Dorsolateral prefrontal cortex (tissue), 122 donors: ENCODE measurements at places on chromosomes 5 and 9.

GRCh38 chr5:10825897-10826644 is 65.0 kb upstream of the DAP start:
- no peak for DNase-seq

DNA sequence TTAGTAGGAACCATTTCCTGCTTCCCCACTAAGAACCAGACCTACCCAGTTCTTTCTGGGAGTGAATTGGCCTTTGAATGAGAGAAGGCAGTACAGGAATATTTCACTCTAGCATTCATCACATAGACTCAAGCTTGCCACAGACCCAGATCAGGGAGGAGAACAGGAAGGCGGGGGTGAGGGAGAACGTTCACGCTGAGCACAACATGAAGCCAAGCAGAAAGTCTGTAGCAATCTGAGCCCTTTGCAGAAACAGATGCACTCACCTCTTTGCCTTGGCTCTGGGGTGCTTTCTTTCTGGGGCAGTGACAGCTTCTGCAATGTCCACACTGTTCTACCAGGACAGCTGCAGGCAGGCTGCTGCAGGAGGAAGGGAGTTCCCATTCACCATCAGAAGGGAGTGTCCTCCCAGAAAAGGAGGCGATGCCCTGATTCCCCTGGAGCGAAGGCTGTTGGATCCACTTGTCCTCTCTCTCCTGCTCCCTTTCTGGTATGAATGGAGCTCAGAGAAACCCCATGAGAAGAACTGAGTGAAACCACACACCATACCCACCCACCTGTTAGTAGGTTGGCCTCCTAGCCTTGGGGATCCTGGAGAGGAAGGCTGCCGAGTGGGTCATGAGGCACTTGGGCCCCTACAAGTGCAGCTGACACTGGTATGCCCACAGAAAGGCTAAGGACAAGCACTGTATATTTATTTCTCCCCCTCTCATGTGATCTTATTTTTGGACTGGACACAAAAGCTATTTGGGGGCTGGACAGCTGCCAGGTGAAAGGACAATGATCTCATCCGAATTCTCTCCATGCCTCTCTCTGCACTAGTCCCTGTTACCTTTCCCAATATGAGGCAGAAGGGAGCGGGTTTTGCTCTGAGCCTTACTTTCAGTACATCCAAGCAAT is 11.7 kb upstream of the FGF1 start:
- no peak for DNase-seq

GRCh38 chr5:179870403-179870903 is 11.8 kb upstream of the MRNIP start:
- DNase-seq, result peak; percentile 40

DNA sequence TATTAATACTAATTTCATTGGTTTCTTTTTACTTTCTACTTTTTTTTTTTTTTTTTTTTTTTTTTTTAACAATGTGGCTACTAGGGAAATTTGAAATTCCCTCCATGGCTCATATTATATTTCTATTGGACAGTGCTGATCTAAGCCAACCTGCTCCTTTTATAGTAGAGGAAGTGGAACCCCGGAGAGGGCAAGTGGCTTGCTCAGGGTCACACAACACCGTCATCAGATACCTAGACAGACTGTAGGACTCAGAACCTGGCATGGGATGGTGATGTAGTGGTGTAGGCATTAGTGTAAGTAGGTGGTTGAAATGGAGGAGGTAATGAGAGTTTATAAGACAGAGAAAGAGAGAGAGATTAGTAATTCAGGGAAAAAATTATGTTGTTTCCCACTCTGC is 10.8 kb downstream of the ZNF618 start:
- DNase-seq, result no peak

GRCh38 chr5:83917261-83917908 is 196.7 kb upstream of the HAPLN1 start:
- no peak for DNase-seq

GRCh38 chr9:136543280-136543679 is 2.6 kb downstream of the NOTCH1 start:
- no peak for DNase-seq

- DNase-seq, result no peak
Observed at GRCh38 chr9:71571186-71571585, 197.1 kb downstream of the CEMIP2 start.

DNA sequence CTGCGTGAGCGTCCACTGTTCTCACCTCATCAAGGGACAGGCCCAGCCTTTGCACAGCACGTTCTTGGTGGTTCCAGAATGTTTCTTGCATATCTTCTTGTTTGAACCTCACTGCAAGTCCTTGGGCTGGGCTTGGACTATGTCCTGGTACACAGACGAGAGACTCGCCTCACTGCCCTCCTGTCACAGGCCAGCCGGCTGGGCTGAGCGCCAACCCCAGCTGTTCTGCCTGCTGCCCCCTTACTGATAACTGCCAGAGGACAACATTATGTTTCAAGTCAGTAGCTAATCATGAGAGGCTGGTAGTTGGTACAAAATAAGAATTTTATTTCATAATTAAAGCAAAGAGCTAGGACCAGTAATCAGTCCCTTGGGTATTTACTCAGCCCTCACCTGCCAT is 52.8 kb upstream of the LRRTM2 start:
- peak; percentile 88 for DNase-seq

DNA sequence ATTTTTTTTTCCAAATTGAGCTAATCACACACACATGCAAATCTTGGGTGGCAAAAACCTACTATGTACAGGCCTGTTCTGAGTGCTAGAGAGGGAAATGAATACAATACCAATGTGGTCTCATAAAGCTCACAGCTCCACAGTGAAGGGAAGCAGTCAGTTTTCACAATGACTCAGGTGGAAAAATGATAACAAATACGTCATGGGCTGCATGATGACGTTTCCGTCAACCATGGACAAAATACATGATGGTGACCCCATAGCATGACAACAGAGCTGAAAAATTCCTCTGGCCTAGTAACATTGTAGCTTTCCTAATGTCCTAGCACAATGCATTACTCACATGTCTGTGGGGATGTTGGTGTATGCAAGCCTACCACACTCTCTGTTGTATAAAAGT is 252.5 kb downstream of the TRIM32 start:
- DNase-seq, result no peak

DNA sequence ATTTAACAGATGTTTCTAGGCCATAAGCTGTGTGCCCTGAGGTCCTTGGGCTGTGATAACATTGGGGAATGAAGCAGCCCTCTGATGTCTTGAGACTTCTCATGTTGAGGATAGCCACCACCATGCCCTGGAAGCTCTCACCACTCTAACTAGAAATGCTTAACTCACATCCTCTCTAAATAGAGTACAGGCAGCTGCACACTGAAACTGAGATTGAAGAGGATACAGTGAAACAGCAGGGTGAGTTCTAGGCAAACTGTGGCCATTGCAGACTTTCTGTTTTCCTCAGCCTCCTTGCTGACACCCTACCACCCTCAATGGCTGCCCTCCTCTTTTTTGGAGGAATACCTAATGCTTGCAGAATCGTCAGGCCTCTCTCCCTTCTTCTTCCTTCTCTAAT is 22.4 kb downstream of the UTP15 start:
- no peak for DNase-seq

- DNase-seq, result no peak
Observed at GRCh38 chr5:34570721-34571676, 85.1 kb upstream of the RAI14 start.

DNA sequence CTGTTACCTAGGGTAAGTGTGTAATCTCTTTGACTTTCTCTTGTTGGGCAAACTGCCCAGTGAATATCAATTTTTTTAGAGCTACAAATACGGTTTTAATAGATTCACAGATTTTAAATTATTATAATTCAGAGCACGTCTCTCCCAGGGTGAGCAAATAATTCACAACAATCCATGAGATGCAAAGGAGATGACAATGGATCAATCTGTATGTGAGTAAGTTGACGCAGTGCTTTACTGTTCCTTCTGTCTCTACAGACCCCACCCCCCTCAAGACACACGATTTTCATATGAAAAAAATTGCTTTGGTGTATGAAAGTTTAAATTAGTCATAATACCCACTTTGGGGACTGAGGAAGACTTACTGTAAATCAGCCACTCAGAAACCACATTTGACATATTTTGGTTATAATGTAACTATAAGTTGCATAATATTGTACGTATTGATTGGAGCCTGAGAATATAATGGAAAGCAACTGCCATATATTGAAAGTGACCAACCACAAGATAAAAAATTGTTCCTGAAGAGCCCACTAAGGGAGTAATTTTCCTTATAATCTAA is 201.7 kb downstream of the BNC2 start:
- no peak for DNase-seq

- no peak for DNase-seq
Observed at GRCh38 chr5:102830241-102830640, 75.1 kb downstream of the PAM start.

DNA sequence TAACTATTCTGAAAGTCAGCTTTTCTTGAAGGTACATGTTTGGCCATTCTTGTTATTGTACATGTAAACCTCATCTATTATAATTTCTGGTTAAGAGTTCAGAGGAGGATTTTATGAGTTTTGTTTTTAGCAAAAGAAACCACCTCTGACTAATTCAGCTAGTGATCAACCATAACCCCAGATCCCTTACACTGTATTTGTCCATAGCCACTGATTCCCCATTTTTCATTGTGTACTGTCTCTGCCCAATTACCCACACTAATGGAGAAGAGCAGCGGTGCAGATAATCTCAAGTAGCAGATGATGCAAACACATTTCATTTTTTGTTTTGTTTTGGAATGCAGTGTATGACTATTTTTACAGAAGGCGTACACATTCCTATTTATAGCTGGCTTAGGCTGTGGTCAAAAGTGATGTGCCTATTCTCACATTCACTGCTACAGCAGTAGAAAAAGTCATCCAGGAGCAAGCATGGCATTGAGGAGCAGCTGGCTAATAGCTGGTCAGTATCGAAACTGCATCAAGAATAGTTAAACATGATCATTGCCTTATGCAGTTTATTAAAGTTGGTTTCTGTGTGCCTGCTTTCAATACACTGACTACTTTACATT is 988.3 kb downstream of the DTWD2 start:
- no peak for DNase-seq

DNA sequence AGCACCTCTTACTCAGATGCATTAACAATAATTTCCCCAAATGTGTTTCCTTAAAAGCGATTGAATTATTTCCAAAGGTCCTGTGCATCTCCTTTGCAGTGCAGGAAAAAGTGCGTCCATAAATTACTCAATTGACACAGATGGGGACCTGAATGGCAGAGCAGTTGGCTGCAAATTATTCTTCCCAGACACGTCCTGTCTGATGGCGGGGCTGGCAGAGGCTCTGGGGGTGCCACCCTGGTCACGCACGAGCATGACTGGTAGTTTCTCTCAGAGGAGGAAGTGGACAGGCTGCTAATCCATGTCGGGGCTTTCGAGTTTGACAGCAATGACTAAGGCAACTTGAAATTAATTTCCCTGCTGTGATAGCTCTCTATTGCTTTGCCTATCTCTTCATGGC is 264.8 kb upstream of the BRINP1 start:
- DNase-seq, result no peak

DNA sequence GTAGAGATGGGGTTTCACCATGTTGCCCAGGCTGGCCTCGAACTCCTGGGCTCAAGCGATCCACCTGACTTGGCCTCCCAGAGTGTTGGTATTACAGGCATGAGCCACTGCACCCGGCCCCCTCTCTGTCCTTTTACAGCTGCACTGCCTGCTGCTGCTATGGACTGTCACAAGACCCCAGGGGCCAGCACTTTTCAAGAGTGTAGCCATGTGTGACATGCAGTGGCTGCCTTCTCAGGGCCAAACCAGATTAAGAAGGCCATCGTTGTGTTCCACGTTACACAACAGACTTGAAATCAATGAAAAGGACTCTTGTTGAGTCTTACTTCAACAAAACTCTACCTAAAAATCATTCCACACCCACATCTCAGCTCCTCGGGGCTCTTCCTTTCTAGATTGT is 78.9 kb upstream of the ICE1 start:
- no peak for DNase-seq

- DNase-seq, result no peak
Observed at GRCh38 chr5:95892784-95893354, 68.8 kb downstream of the ELL2 start.

DNA sequence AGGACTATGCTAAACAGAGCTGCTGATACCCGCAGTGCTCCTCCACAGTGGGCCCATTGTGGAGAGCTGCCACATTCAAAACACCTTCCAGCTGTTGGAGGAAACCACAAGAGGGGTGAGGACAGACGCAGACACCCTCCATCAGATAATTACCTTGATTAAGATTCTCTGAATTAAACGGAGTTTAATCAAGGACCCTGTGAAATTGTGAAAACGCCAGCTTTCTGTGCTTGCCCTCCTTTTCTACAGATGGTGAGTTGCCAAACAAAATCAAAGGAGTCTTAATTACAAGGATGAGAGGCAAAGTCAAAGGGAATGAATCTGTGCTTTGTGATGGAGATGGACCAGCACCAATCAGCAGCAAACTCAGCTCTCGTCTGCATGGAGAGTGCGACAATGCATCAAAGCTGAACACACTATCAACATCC is 596.1 kb downstream of the ELAVL2 start:
- no peak for DNase-seq

- no peak for DNase-seq
Observed at GRCh38 chr9:92738661-92739081, 26.0 kb downstream of the BICD2 start.

- no peak for DNase-seq
Observed at GRCh38 chr9:108642871-108643270, 212.9 kb downstream of the ACTL7B start.

DNA sequence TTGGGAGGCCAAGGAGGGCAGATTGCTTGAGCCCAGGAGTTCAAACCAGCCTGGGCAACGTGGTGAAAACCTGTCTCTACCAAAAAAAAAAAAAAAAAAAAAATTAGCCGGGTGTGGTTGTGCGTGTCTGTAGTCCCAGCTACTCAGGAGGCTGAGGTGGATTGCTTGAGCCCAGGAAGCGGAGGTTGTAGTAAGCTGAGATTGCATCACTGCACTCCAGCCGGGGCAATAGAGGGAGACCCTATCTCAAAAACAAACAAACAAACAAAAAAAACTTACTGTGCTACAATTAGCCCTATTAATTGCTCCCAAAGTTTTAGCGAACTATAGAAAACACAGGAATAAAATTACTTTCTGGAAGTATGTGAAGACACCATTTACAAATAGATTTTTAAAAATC is 67.6 kb downstream of the ANKHD1 start:
- DNase-seq, result no peak

- DNase-seq, result no peak
Observed at GRCh38 chr9:72338631-72339030, 26.4 kb downstream of the ZFAND5 start.

DNA sequence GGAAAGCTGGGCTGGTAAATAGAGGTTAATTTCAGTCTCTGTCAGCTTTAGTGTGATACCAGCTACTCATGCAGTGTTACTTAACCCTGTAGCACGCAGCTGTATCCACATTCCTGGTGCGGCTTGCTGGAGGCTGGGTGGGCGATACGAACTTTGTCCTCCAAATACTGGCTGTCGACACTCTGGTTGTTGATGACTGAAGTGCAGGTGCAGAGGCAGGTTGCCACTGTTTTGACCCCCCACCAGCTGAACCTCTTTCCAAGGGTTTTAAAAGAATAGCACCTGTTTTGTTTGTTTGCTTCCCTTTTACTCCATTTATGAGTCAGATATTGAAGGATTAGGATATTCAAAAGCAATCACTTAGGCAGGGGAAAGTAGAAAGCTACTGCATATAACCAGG is 4.4 kb upstream of the RABGAP1 start:
- no peak for DNase-seq
